RPMI7951 (cell line): ENCODE measurements at places on chromosomes 2 and 18.

DNA sequence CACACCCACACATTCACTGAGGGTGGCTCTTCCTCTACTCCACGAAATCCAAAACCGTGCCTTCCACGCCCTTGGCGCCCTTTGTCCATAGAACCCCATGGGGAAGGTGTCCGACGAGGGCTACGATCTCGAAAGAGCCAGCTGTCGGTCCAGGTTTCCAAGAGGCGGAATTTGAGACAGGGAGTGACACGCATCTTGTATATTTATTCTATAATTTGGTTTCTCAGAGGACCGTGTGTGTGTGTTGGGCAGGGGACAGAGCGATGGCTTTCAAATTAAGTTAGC lies 726 bp downstream of the C2orf69 start:
- no peak for DNase-seq

DNA sequence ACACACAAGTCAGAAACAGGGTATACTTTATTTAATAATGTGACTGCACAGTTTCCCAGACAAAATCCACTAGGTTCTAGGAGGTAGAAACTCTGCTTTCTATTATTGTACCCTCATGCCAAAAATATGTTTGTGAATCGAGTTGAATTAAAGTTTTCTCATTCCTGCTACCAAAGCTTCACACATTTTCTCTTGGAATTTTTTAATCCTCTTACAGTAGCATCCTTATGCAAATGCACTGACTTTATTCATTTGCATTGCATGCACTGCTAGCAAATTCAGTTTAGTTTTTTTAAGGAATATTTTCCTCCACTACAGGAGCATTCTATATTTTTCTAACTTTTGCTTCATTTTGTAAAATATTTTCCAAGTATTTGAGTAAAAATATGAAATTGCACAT lies 4.8 kb upstream of the SCG2 start:
- DNase-seq, result no peak

- no peak for DNase-seq
These were observed 6.2 kb downstream of the KCNJ13 start for GRCh38 chr2:232770207-232770606.

DNA sequence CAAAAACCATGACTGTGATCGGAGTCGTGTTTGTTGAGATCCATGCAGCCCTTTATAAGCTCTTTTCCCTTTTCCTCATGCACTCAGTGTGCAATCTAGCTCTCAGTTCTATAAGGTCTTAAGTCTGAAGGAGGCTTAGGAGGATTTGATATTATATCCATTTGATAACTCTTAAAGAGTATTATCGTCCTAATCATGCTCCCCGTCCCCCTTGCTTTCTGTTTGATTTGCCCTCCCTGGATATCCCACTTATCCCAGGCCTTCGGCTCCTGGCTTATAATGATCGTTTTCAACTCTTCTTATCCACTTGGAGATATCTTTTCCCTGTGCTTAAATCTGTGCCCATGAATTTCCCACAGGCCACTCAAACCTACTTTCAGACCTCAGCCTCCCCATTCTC lies 1917.7 kb upstream of the PIK3C3 start:
- DNase-seq, result no peak
